ENCODE measurements at places on chromosomes 12 and 14.

DNA sequence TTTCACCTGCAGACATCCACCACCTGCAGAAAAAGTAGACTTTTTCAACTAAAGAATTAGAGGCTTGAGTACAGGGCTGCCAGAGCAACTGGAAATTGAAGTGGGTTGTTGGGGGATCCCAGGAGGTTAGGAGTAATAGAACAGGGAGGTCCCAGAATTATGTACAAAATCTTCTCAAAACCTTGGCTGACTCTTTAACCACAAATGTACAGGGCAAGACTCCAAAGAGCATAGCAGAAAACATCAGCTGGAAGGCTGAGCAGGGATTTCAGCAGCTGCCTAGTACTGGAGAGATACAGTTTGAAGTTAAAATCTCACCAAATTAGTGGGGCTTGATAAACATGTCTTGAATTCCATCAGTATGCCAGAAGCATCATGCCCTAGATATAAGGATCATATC is 191.6 kb downstream of the CRADD start:
- no peak for DNase-seq

- no peak for DNase-seq
These were observed 15.9 kb downstream of the KCTD10 start for GRCh38 chr12:109461049-109461845.

DNA sequence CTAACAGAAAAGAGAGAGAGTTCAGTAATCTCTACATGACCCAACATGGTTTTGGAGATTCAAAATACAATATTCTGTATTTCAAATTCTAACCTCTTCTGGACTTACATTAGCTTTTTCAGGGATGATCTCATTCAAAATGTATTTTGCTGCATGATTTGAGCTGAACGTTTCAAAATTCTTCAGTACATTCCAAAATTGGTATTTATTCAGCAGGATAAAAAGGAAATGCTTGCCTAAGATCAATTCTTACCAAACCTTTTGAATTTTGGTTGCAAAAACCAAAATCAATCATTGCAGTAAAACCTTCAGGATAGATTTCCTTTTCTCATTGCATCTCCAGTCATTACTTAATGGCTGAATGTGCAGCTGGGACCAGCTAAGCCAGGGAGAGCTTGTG is 1761.3 kb upstream of the SEL1L start:
- DNase-seq = no peak

DNA sequence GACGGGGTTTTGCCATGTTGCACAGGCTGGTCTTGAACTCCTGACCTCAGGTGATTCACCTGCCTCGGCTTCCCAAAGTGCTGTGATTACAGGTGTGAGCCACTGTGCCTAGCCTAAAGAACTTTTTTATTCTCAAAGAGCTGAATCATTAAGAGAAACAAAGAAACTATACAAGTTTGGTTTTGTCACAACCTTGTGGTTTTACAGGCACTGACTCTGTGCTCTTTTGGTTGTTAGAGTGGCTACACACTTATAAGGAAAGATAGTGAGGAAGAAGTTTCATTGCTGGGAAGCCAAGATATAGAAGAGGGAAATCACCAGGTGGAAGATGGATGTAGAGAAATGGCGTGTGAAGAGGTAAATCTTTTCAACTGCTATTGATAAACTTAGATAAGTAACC is 10.1 kb upstream of the DNAH10 start:
- DNase-seq = no peak

GRCh38 chr12:26791301-26791791 is 41.6 kb downstream of the ITPR2 start:
- DNase-seq = no peak

GRCh38 chr14:101070540-101071492 is 167.3 kb upstream of the RTL1 start:
- no peak for DNase-seq

GRCh38 chr14:88245321-88245720 is 77.7 kb downstream of the KCNK10 start:
- no peak for DNase-seq

DNA sequence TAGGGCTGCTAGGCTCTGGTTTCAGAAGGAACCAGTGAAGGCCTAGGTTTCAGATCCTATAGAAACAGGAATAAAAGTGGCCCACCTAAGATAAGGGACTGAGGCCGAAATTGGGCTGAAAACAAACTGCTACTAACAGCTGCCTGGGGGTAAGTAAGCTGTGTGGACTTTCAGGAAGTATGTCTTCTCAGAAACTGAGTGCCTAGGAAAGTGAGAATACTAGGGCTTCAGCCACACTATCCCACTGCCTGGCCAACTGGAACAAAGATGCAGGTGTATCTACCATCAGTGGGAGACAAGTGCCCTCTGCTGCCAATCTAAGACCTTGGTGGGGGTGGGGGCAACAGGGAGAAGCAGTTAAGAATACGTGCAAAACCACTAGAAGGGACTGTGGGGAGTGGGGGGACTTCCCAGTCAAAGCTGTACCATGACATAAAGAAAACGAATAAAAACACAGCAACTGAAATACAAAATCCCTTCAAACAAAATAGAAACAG is 82.5 kb downstream of the MED13L start:
- DNase-seq = no peak

GRCh38 chr12:6277982-6278438 is 32.5 kb upstream of the PLEKHG6 start:
- no peak for DNase-seq

DNA sequence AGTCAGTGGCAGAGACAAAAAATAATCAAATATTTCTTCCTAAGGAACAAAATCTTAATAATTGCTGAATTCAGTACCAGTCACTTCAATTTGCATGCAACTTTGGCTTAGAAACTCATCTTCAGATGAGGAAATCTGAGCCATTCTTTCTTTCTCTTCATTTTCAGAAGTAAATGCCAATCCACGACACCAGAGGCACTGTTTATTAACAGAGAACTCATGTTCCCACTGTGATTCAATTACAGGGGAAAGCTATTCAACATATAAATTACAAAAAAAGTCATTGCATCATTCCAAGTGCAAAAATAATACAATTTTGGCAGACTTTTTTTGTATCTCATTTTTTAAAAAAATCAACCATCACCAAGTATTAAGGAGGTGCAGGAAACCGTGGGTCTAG is 816.1 kb upstream of the TMEM132C start:
- no peak for DNase-seq

DNA sequence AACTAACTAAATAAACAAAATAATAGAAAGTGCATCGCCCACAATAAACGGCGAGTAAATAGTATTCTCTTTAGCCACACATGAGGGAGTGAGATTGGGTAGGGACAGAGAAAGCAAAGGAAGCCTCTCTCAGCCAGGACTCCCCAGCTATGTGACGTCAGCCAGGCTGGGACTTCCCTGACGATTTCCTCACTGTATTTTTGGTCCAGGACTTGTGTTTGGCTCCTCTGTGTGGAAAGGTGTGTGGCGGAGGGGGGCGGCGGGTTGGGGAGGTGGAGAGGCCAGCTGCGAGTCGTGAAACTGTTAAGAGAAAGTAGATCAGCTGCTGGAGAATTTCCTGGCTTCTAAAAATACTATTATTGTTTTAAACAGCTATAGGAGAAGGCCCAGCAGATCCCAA is 1124.6 kb downstream of the AACS start:
- DNase-seq = no peak

DNA sequence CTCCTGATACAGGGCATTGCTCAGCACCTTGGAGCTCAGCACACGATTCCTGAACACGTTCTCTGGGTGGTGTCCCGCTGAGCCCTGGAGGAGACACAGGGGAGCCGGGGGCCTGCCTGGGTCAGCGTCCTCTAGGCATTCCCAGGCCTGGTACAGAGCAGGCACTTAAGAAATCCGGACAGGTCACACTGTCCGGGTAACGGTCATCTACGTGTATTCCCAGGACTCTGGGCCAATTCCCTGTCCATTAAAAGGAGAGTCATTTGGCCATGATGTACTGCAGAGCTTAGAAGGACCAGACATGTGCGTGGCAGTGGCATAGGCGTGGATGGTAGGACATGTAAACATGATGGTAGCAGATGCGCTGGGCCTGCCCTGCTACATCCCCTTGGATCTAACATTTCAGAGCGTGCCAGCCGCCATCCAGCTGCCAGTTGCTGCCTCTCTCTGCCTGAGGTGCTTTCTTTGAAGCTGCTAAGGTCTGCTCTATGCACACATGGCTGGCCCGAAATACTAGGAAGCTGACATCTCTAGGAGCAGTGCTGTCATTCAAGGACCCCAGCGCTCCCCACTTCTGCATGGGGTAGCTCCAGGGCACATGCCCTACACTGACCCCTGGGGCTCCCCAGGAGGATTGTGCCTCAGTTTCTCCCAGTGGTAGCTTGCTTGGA is 273.1 kb upstream of the RTL1 start:
- DNase-seq = no peak

DNA sequence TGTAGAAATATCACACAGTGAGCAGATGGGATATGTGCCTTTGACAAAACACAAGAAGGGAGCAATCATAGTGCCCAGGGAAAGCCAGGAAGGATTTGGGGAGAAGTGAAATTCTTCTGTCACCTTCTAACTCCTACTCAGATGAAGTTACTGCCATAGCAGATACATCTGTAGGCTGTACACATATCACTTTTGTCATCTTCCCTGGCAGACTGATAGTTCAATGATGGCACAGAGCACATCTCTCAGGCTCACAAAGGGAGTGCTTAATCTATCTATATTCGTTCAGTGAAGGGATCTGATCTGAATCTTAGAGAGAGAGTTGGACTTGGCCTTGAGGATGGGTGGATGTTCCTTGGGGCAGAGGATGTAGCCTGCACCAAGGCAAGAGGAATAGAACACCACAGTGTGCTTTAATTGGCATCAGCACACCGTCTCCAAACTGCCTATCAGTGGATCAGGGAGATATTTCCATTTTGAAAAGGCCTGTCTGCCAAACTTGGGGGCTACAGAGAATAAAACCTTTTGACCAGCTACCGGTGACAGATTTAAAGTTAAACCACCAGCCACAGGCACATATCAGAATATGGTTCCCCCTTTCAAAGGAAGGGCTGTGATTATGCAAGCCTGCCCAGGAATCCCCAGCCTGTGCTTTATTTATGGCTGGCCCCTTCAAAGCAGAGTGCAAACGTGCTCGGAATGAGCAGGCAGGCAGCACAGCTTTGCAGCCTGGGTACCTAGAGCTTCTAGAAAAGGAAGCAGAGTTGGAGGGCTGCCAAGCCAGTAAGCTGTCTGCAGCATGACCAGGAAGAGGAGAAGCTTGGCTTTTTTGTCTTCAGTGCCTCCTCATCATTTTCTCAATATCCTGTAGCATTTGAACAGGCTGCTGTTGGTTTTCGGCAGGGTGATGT is 165.5 kb upstream of the DYRK2 start:
- DNase-seq = peak; percentile 5

DNA sequence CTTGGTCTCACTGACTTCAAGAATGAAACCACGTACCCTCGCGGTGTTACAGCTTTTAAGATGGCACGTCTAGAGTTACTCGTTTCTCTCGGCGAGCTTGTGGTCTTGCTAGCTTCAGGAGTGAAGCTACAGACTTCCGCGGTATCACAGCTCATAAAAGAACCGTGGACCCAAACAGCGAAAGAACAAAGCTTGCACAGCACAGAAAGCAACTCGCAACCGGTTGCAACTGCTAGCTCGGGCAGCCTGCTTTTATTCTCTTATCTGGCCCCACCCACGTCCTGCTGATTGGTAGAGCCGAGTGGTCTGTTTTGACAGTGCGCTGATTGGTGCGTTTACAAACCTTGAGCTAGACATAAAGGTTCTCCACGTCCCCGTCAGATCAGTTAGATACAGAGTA is 4.2 kb upstream of the CLEC4C start:
- no peak for DNase-seq

DNA sequence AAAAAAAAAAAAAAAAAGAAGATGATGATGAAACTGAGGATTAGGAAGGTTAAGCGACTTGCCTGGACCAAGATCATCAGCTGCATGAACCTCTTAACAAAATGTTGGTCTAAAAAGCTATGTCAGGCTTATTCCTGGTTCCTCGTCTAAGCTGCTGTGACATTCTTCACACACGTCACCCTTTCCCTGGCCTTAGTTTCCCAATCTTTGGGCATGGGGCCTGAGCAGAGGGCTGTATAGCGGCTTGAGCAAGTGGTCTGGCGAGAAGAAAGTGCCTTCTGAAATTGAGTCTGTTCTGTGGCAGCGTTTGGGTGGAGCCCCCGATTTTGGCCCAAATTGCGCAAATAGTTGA is 58.7 kb upstream of the CCND2 start:
- DNase-seq = no peak

DNA sequence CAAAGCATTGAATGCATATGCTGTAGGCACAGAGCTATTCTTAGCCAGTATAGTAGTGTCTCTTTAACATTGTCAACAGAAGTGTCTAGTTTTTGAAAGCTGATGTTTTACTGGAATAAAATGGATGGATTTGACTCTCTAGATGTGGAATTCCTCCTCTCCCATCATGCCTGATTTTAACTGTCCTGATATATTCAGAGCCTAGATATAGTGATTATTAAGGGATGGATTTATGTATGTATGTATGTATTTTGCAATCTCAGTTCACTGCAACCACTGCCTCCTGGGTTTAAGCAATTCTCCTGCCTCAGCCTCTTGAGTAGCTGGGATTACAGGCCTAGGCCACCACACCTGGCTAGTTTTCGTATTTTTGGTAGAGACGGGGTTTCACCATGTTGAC is 144.8 kb upstream of the NAV3 start:
- DNase-seq = no peak

DNA sequence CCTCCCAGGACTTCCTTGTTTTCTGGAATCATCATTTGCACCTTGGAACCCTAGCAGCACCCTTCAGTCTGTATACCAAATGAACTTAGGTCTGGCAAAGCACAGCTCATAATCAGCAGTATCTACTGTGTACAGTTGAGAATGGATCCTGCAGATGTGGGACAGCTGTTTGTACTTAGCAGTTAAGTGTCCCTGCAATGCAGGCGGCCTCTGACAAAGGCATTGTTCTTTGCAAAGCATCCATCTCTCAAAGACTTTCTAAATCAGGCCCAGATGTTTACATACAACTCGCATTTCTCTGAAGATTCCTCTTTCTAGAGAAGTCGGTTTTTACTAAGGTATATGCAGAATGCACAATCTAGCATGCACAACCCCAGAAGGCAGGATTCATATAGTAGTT is 170.5 kb upstream of the RBM19 start:
- DNase-seq = no peak

All from NCI-H2227 treated with DMSO at 0.1 percent for 48 hours (cell line).